ENCODE measurements at places on chromosomes 4 and X.

DNA sequence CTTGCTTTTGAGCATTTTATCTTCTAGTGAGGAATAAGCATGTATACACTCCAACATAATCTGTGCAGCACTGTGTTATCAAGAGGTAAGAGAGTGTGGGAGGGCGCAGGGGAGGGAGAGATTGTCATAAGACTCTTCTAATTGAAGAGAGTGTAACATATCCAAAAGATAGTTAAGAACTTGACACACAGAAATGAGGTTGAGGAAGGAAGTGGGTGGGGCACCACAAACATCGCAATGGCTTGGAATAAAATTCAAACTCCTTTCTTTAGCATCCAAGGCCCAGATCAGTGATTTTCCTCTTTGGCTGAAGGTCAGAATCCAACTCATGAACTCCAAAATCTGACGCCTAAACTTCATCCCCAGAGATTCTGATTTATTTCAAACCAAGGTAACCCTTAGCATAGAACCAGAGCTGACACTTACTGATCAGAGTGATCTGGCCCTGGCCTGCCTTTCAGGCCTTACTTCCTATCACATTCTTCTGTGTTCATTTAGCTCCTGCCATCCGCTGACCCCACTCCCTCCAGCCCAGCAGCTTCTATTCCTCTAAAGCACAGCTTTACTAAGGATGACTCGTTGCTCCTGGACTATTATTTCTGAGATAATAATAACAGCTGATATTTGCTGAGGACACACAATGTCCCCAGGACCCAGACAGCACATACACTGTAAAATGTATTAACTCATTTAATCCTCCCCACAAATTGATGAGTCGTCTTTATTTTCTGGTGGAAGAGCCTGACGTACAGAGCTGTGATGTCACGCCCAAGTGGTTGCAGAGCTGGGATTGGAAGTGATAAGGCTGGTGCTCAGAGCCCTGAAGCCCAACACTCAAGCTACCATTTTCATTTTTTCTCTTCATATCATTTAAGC is 10.6 kb upstream of the CTSO start:
- ATAC-seq = no peak

- peak; percentile 66 for ATAC-seq
These were observed 152.0 kb upstream of the SLC4A4 start for GRCh38 chr4:71186566-71187403.

DNA sequence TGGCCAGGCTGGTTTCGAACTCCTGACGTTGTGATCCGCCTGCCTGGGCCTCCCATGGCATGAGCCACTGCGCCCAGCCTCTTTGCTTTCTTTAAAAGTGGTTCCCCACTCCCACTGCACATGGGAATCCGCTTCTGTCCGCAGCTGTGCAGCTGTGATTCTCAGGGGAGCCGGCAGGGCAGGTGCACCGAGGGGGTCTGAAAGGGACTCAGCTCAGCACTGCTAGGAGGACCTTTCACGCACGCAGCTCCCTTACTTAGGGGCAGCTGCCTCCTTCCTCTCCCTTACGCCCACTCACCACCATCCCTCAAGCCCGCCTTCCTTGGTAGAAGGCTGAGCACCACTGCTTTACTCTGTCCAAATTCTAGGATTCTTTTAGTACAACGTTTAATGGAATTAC is 40.4 kb upstream of the CYP4V2 start:
- no peak for ATAC-seq

DNA sequence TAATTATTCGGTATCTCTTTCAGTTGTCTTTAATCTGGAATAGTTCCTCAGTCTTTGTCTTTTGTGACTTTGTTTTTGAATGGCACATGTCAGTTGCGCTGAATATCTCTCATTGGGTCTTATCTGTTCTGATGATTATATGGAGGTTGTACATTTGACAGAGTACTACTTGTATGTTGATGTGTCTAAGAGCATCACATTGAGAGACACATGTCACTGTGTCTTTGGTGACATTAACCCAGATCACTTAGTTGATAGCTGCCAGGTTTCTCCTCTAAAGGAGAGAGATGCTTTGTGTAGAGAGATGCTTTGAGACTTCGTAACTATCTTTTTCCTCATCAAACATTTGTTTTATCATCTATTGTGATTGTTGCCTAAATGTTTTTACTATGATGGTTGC is 92.1 kb downstream of the USP9X start:
- no peak for ATAC-seq

DNA sequence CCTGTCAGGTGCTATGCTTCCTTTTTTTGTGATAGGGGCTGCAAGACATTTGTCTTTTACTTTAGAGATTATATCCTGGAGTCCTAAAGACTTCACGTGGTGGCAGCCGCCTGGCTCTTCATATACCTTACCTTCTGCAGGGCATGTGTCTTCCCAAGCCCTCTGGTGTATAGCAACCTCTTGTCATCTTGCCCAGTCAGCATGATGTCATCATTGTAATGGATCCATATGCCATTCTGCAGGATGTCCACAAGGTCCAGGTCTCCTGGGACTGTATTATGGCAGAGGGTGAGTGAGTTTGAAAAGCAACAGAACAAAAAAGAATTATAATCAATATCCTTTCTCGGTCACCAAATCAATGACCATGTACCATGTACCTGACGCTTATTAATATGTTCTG is 82.2 kb upstream of the SCOC start:
- ATAC-seq = no peak

DNA sequence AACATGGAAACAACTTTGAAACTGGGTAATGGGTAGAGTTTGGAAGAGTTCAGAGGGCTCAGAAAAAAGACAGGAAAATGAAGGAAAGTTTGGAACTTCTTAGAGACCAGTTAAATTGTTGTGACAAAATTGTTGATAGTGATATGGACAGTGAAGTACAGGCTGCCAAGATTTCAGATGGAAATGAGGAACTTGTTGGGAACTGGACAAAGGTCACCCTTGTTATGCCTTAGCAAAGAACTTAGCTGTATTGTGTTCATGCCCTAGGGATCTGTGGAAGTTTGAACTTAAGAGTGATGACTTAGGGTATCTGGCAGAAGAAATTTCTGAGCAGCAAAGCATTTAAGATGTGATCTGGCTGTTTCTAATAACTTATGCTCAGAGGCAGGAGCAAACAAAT is 5.1 kb upstream of the ARL13A start:
- ATAC-seq = no peak

- no peak for ATAC-seq
These were observed 103.8 kb upstream of the PPP3CA start for GRCh38 chr4:101451086-101451485.

GRCh38 chr4:140162596-140162995 is 8.6 kb upstream of the MAML3 start:
- no peak for ATAC-seq

DNA sequence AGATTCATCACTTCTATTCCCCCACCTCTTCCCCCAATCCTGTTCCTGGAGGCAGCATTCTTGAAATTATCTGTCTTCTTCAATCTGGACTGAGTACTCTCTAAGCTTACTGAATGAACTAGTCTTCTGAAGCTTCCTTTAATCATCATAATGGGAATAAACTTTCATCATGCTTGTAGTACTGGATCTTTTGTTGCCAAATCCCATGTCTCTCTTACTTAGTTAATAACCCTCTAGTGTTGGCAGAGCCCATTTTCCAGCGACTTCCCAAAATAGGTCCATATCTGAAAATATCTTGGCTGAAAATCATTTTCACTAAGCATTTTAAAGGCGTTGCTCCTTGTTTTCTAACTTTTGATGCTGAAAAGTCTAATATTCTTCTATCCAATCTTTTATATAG is 39.6 kb downstream of the RPS6KA3 start:
- ATAC-seq = no peak

- ATAC-seq = no peak
These were observed 221.8 kb downstream of the KIT start for GRCh38 chr4:54879576-54879975.

DNA sequence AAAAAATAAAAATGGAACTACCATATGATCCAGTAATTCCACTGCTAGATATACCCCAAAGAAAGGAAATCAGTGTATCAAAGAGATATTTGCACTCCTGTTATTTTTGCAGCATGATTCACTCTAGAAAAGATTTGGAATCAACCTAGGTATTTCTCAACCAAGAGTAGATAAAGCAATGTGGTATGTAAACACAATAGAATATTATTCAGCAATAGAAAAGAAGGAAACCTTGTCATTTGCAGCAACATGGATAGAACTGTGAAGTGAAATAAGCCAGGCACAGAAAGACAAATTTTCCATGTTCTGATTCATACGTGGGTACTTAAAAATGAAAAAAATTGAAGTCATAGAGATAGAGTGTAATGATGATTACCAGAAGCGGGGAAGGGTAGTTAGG is 362.3 kb upstream of the EPHA5 start:
- no peak for ATAC-seq

DNA sequence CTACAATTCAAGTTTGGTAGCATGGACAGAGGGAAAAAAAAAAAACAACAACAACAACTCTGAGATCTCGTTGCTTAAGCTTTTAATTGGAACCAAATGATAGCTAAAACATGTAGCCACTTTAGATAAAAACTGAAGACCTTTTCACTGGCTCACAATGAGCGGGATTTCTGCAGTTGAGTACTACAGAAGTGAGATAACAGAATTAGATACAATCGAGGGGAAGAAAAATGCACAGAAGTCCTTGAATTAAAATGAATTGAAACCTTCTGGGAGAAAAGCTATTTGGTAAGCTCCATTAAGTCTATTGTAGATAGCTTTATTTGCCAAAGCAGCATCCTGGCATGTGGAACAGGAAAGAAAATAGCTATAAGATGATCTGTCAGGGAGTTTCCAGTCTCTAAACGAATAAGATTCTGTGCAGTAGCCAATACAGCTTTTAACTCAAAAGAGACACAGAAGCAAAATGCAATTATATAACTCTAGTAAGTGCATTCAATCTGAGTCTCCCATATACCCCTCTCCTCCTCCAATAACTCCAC is 248.5 kb downstream of the ENOX2 start:
- ATAC-seq = no peak

DNA sequence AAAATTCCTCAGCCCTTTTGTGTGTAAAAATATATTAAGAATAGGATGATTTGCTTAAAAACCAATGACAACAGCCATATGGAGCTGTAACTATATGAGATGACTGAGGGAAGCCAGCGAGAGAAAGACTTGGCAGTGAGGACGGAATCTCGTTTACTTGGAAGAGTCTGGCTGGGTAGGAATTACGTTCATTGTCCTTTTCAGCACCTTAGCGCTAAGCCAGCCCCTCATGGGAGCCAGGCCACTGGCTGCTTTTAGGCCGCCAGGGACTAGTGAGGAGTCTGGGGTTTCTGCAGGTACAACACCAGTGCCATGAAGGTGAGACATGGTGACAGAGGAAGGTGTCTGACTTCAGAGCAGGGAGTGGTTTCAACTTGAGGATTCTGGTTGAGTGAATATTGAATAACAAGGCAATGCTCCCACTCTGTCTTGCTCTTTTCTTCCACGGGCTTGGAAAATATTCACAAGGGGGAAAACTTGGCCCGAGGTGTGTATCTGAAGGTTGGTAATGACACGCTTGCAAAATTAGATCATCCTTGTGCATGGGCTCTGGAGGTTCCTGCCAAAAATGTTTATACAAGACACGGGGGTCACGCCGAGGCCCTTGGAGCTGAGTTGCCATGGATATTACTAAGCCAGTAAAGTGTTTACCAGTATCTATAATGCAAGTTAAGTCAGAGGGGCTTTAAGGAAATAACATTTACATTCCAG is 17.4 kb downstream of the KLF3 start:
- no peak for ATAC-seq

DNA sequence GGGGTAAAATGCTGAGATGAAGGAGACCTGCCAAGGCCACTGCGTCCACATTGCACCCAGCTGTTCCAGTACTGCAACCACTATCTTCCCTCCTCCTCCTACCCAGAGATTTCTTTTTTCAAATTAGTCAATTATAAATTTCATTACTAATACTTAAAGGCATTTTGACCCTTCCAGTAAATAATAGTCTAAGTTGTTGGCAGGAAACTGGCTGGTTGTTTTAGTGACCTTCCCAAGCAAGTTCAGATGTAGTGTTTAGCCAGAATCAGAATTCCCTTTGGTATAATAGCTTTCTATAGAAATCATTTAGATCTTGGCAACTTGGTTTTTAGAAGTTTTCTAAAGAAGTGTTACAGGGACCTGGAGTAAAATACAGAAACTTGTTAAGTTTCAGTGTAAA is 66.0 kb downstream of the AASDH start:
- no peak for ATAC-seq

DNA sequence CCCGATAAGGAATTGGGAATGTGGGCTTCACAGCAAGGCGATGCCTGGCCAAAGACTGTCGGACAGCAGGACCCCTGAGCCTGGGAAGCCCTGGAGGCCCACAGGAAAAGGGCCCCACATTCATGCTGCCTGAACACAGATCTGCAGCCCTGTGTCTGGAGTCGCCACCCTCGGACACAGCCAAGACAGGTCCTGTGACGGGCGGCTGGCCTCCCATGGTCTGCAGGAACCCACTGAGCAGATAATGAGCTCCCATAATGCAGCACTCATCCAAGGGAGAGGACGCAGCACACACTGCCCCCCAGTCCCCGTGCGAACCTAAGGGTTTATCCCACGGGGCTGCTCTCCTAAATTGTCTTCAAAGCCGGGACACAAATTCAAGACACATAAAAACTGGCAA is 30.6 kb downstream of the ZFYVE28 start:
- ATAC-seq = no peak

DNA sequence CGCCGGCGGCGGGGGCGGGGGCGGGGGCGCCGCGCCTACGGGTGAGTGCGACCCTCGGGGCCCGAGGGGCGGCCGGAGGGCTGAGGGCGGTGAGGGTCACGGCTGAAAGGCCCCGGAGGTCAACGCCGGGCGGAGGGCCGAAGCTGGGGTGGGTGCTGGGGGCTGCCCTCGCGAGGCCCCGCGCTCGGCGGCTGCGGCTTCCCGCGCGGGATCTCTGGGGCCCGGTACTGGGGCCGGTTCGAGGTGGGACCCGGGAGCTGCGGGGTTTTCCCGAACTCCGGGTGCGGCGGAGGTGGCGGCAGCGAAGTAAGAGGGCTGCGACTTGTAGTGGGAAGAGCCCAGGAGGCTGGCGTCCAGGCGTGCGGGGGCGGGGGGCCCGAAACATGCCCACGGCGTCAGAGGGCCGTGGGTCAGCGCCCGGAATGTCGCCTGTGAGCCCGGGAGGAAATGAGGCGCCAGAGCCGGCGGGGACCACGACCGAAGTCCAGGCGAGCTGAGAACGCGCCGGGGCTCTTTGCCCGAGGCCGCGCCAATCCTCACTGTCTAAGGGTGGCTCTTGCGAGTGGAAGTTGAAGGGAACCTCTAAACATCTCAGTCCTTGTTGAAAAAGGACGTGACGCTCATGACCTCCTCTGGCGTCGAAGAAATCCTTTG is 407 bp downstream of the IL13RA1 start:
- ATAC-seq = peak; percentile 39

DNA sequence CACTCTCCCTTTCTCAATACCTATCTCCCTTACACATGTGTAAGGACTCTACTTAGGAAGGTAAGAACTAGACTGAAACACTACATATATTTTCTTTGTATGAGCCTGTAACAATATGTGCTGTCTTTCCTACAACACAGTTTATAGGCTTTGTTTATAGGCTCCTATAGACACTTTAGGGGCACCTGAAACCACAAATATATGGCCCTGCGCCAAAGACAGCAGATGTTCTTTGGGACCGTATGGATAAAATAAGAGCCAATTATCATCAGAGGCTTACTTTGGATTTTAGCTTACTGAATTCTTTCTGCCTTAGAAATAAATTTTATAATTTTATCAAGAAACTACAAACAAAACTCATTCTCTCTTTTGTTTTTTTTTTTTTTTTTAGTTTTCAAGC is 16.6 kb upstream of the CXCL3 start:
- no peak for ATAC-seq

Measured in stimulated activated memory B cell treated with anti-CD40 and anti-IgM and Interleukin-4, amounts not matched to agents 10 μg/mL and 1 μg/mL and 100 μg/mL, for 72 hours (primary cell).